ENCODE measurements at places on chromosomes 5 and 9.

GRCh38 chr5:154529282-154529681, 51.3 kb upstream of the HAND1 start:
- no peak for DNase-seq

DNA sequence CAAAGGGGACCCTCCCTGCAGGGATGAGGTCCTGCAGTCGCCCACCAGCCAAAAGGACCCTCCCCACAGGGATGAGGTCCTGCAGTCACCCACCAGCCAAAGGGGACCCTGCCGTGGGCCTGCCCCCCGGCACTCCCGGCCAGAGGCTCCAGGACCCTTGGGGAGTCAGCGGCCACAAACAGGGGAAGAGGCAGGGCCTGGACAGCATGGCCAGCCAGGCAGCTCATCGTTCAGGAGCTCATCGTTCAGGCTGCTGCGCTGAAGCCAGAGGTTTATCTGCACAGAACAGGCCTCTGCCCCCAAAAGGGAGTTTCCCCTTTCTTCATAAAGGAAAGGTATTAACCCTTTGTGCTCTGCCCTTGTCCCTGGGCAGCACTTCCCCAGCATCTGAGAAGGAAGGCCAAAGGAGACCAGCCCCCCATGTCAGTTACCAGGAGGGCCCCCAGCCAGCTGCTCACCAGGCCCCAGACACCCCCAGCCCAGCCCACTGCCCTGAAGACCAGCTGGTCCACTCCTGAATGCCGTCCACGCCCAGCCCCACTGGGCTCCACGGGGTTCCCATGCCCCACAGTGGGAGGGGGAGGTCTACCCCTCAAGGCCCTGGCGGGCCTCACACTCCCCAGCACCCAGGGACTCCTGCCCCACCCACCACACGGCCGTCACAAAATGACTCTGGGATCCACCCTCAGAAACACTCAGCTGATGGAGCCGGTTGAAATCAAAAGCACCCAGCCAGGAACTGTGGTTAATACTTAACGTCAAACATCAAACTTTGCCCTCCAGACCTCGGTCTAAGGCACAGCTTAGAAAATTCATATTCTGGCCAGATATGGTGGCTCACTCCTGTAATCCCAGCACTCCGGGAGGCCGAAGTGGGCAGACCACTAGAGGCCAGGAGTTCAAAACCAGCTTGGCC, 6.3 kb downstream of the SLC12A7 start:
- no peak for DNase-seq

- no peak for DNase-seq
These were observed 886.9 kb upstream of the DMAC1 start for GRCh38 chr9:8686516-8686915.

GRCh38 chr9:116643691-116644090, 43.4 kb upstream of the TRIM32 start:
- no peak for DNase-seq

- DNase-seq, result no peak
These were observed 25.5 kb downstream of the PLAC8L1 start for GRCh38 chr5:146079695-146080373.

- DNase-seq, result no peak
These were observed 240.5 kb upstream of the IRX1 start for GRCh38 chr5:3355126-3355525.

GRCh38 chr5:157431544-157432200, 28.3 kb upstream of the NIPAL4 start:
- no peak for DNase-seq

GRCh38 chr5:78638423-78638822, 10.1 kb downstream of the LHFPL2 start:
- peak; percentile 60 for DNase-seq

DNA sequence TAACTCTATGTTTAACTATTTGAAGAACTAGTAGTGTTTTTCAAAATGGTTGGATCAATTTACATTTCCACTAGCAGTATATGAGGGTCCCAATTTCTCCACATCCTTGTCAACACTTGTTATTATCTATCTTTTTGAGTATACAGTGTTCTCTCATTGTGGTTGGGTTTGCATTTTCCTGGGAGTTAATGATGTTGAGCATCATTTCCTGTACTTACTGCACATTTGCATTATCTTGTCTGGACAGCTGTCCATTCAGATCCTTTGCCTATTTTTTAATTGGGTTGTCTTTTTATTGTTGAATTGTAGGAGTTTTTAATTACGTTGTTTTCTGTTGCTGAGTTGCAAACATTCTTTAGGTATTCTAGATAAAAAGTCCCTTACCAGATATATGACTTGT, 103.4 kb upstream of the LRRTM2 start:
- no peak for DNase-seq
